Left forelimb (tissue), 1 donor: ENCODE measurements at places on chromosomes 13 and 19.

DNA sequence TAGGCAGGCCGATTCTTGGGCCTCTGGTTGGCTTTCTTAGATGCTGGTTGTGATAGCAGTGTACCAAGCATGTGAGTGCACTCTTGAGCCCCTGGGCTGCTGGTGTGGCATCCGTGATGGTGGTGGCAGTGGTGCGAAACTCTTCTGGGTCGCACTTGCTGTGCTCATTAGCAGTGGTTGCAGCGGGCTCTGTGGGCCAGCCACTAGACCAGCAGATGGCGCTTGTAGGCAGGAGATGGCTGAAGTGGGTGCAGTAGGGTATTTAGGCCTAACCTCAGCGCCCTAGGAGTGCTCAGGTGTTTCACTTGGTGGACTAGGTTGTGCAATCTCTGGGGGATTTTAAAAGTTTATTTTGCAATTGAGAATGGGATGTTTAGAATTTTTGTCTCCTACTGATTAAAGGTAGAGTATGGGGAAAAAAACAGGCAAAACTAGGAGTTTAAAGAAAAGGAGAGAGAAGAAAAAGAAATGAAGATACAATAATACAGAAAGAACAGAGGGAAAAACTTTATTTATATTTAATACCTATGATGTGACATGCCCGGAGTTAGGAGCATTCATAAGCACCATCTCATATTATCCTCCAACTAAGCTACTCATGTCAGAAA is 4.3 kb upstream of the ZNF17 start:
- DNase-seq = no peak

- DNase-seq = no peak
Observed at GRCh38 chr19:13834244-13835069, 39.2 kb downstream of the ZSWIM4 start.

DNA sequence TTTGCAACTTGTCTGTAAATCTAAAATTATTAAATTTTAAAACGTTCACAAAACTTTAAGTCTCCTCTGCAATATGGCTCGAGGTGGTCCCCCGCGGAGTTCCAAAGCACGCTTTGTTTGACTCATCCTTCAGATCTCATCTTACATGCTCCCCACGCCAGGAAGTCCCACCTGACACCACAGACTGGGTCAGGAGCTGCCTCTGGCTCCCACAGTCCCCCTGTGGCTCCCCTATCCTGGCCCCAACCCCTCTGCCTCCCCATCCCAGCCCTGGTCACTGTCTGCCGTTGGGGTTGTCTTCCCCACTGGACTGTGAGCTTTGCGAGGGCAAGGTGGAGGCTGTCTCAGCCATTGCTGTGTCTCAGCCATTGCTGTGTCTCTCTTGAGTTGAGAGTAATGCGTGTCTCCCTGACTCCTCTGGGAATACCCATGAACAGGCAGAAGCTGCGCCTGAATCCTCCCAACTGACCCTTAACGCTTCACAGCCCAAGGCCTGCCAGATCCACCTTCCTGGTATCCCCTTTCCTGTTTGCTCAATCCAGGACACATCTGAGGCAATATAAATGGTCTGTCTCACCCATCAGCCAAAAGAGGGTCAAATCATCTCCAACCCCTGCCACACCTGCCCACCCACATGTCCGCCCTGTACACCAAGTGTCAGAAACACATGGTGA is 15.9 kb downstream of the DYRK1B start:
- DNase-seq = no peak

- no peak for DNase-seq
Observed at GRCh38 chr13:98309569-98310335, 132.7 kb upstream of the RNF113B start.

DNA sequence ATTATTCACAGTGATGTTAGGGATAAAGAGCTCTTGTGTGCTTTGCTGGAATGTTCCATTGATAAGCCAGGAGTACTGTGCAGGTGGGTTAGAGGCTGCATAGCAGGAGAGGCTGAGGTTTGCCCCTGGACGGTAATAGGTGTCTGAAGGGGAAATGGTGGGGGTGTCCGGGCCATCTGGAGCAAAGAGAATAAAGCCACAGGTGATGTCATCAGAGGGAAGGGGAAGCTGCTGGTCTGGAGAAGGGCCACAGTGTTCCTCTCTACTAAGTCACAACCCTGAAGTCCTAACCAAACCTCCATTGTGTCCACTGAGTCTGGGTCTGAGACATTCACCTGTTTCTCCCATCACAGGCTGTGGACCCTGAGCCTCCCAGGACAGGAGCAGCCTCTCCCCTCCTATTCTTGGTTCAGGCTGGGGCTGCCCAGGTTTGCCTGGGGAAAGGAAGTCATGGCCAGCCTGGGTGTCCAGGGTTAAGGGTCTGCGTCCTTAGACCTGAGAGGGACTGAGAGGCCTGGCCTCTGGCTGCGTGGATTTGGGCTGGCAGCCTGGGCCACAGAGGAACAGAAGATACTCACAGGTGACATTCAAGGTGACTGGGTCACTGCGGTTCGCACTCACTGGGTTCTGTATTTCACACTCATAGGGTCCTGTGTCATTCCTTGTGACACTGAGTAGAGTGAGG is 6.8 kb downstream of the CEACAM1 start:
- DNase-seq = no peak

- DNase-seq = no peak
Observed at GRCh38 chr19:19213426-19214158, 1.8 kb downstream of the NCAN start.

- no peak for DNase-seq
Observed at GRCh38 chr19:24060687-24061356, 26.2 kb upstream of the ZNF254 start.

DNA sequence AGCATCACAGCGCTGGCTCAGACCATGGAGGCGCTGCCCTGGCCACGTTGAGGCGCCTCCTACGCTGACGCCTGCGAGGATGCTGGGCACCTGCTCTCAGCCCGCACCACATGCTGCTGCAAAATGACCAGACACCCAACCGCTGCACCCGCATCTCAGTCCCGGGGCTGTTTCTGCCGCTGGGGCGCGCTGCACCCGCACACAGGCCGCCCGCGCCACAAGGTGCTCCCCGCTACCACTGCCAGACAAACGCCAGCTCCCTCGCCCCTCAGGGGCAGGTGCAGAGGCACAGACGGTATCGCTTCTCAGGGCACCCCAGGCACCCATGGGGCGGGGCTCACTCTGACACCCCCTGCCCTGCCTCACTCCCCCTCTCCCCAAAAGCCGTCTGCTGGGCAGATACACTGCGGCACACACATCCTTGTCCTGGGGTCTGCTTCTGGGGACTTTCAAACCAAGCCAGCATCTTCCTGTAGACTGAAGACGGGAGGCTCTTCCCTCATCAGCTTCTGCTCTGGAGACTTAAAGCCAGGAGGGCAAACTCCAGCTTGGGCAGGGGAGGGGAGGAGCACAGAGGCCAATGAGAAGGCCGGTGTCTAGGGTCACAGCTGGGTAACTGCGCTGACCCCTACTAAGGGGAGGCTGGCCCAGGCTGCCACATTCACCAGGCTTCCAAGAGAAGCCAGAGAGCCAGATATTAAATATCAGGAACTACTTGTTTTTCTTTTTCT is 16.3 kb downstream of the CHERP start:
- no peak for DNase-seq

DNA sequence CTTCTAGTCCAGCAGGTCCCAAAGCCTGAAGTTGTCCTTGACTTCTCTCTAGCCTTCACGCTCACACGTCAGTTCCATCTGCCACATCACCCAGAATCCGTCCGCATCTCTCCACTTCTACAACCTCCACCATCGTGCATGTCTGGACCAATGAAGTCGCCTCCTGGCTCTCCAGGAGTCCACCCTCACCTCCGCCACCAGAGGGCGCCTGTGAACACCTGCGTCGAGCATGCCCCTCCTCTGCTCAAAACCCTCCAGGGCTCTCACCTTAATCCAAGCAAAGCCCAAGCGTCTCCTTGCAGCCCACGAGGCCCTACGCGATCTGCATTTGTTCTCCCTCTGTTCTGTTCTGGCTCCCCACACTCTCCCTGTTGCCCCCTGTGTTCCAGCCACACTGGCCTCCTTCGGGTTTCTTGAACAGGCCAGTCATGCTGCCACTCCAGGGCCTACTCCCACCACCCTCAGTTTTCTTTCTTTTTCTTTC is 3.7 kb downstream of the USHBP1 start:
- DNase-seq = no peak

- DNase-seq = no peak
Observed at GRCh38 chr13:31797154-31797775, 57.9 kb downstream of the RXFP2 start.

DNA sequence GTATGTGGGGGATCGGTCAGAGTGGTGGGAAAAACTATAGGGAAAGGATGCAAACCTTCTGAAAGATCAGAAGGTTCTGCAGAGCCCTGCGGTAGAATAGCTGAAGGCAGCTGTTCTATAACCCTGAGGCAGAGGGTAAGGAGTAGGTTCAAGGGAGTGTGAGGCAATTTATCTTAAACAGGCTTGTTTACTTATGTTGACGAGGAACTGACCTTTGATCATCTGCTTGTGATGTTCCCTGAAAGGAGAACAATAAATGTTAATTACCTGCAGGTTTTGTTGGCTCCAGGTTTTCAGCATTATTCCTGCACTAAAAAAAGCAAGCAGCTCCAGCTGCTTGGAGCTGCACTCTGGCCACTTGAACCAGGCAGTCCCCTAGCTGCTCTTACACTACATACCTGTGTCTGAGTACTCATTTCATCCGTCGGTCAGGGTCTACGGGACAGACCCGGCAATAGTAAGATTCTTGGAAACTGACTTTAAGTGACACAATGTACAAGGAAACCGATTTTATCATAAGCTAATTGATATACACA is 202.1 kb downstream of the TBC1D4 start:
- DNase-seq = no peak

DNA sequence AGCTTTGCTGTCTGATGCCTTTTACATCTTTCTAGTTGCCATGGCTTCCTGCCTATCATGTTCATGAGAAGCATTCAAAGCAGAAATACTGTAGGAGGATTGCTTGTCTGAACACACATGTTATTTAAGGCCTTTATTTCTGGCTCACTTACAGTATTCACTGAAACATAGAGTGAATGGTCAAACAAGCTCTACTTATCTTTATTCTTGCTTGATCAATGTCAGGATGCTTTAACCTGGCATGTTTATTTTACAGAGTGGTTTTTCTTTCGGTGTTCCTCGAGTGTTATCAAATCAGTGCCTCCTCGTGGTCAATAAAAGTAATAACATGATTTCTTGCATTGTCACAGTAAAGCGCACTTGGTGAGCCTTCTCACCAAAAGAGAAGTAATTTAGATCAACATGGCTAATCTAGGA is 73.5 kb upstream of the PCDH17 start:
- DNase-seq = no peak

DNA sequence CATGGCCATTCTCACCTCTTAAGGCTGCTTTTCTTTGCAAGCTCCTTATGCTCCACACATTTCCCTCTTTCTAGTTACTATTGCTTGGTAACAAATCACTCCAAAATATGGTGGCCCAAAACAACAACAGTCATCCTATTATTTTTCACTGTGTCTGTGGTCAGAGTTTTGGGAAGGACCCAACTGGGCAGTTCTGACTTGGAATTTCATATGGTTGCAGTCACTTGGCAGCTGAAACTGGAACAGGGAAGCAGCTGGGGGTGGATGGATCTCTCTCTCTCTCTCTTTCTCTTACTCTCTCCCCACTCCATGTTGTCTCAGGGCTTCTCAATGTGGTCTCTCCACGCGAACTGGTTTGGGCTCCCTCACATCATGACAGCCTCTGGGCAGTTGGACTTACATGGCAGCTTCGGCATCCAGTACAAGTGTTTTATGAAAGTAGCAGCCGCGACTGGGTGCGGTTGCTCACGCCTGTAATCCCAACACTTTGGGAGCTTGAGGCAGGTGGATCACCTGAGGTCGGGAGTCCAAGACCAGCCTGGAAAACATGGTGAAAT is 39.6 kb downstream of the NUMBL start:
- no peak for DNase-seq

DNA sequence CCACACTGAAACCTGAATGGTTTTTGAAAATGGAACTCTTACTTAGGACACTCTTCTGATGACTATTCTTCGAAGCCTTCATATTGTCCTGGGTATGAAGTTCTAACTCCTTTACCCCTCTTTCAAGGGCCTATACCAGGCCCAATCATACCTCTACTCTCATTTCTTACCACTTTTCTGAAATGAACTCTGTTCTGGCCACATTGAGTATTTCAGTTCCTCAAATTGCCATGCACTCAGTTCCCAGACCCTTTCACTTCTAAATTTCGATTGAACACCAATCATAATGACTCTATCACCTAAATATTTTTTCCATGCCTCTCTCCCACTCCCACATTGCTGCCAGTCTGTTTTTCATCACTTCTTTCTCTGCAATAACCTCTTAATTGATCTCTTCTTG is 53.7 kb downstream of the LACC1 start:
- DNase-seq = no peak

DNA sequence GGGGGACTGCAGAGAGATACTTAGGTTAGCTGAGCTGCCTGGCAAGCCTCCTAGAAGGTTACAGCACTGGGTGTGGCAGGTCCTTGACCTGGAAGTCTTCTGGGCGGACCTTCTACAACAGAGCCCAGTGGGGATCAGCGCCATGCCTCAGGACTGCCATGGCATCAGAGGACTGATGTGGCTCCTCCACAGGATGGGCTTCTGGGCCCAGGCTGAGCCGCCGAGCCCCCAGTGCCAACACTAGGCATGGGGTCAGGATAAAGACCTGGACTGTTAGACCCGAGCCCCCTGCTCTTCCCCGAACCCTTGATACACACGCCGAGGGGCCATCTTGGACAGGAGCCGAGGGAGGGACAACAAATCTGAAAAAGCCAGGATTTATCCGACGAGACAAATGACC is 64.0 kb upstream of the SOX21 start:
- DNase-seq = no peak
